Smooth muscle cell of the brain vasculature (primary cell): ENCODE measurements at places on chromosomes 13 and 19.
A peak's percentile ranks its signal among the peaks of the same experiment; 100 is the strongest.

GRCh38 chr19:47247308-47247990, 8.9 kb upstream of the CCDC9 start:
- DNase-seq, result no peak

GRCh38 chr13:99150575-99151361, 49.9 kb upstream of the UBAC2 start:
- no peak for DNase-seq

DNA sequence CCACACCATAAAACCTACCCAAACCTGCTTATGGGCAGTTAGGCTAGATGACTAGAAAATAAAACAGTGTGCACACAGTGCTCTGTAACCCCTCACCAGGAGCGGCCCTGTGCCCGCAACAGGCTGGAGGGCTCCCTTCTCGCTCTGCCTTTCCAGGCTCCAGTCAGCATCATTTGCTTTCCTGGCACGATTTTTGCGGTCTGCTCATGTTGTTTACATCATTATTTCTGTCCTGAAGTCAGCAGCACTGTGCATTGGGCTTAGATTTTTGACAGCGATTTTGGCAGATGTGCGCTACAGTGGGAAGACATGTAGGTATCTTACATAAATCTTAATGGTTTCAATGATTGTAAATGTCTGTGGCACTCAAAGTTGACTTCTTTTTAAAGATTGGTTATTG, 344.0 kb downstream of the MTUS2 start:
- no peak for DNase-seq

DNA sequence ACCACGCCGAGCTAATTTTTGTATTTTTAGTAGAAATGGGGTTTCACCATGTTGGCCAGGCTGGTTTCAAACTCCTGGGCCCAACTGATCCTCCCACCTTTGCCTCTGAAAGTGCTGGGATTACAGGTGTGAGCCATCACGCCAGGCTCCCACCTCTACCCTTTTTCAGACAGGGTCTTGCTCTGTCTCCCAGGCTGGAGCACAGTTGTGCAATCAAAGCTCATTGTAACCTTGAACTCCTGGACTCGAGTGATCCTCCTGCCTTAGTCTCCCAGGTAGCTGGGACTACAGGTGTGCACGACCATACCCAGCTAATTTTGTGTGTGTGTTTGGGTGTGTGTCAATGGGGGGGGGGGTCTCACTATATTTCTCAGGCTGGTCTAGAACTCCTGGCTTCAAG, 1.7 kb downstream of the RASGRP4 start:
- DNase-seq, result no peak

GRCh38 chr13:73336773-73337172, 278.0 kb downstream of the KLF5 start:
- DNase-seq, result no peak

DNA sequence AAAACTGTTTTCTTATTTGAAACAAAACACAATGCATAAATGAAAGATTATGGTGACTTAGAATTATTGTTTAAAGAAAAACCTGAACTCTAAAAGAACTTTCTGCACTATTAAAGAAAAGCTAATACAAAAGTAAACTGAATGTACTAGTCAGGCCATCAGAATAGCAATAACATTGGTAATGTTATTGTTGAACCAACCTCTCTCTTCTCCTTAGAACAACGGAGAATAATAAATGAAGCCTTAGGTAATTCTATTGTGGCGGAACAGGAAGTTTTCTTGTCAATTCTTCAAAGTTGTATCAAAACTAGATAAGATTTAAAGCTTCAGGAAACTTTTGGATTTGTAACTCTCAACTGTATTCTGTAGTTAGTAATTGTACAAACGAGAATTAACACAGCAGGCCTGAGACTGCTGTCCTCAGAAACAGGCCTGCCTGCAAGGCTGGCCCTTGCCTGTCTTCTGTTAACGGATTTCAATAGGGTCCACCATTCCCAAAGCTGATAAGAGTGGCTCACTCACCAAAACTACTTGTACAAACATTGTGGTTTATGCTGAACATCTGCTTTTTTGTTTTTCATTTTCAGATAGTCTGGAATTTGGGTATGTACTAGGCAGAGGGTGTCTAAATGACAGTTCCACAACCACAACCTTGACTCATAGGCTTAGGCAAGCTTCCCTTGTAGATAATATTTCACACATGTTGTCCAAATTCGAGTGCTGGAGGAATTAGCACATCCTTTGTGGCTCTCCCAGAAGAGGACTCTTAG, 825.8 kb downstream of the GPC5 start:
- DNase-seq, result peak; percentile 43

- peak; percentile 82 for DNase-seq
Observed at GRCh38 chr13:25771641-25772478, 280.0 kb downstream of the SHISA2 start.

DNA sequence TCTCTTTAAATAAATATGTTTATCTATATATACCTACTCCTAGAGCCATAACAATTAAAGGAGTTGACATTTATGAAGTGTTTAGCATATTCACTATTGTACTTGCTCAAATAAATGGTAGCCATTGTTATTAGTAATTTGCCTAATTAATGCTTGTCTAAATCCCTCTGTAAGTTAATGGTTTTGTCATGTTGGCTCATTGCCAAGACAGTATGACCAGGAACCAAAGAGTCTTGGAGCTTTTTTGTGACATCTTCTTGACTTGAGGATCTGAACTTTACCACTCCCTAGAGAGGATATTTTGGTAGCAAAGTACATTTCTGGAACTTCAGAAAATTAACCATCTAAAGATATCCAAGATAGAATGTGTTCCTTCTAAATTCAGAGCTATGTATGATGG, 15.5 kb downstream of the FRY start:
- DNase-seq, result no peak

- DNase-seq, result no peak
Observed at GRCh38 chr19:34713262-34713637, 20.8 kb upstream of the ZNF181 start.

DNA sequence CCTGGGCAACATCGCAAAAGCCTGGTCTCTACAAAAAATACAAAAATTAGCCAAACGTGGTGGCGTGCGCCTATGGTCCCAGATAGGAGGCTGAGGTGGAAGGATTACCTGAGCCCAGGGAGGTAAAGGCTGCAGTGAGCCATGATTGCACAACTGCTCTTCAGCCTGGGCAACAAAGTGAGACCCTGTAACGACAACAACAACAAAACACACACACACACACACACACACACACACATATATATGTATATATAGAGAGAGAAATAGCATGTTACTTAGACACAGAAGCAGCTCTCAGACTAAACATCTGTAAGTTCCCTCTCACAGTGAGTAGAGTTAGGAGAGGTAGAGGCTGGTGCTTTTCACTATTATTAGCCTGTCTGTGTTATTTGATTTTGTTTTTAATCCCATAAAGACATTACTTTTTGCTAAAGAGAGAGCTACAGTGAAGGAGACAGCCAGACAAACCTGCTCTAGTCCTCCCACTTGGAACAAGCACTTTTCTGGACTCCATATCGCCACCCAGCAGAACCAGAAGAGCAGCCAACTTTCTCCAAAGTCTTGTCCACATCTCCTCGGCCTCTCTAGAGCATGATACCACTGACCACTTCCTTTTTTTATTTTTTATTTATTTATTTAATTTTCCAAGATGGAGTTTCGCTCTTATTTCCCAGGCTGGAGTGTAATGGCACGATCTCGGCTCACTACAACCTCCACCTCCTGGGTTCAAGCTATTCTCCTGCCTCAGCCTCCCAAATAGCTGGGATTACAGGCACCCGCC, 2.8 kb upstream of the LIN7B start:
- no peak for DNase-seq

- DNase-seq, result no peak
Observed at GRCh38 chr13:113665597-113666328, 1.3 kb upstream of the GRK1 start.

DNA sequence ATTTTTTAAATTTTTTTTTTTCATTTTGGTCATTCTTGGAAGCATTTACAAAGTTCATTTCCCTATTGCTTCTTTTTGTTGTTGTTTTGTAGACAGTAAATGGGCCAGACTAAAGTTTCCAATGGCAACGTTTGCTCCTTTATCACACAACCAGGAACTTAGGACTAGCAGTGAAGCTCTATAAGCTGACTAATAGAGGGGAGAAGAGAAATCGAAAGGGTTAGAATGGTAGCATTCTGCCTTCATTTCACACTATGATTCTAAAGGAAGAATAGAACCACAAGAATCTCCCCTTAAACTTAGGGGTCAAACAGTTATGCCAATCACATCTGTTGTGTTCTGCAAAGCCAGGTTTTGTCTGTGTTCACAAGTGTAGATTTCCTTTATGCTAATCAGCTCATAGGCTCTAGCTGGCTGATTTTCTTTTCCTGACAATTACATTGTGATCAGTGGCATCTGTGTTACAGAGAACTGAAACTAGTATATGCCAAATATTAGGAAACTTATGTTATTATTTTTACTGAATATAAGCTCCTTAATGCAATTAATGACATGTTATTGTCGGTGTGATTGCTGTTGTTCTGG, 467.3 kb downstream of the DACH1 start:
- no peak for DNase-seq

DNA sequence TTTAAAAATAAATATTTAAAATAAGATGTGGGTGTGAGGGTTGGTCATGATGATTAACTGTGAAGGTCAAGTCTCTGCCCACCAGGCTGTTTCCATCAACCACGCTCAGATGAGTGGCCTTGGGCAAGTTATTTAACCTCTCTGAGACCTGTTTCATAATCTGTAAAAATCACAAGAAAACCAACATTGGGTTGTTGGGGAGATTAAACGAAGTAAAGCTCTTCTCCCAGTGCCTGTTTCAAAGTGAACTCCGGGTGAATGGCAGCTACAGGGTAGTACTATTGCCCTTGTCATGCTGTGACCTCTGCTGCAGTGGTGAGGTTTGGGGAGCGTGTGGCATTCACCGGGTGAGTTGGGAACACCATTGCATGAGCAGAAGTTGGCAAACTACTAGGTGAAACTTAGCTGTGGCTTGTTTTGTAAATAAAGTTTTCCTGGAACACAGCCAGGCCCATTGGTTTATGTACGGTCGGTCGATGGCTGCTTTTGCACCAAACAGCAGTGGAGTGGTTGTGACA, 153.2 kb downstream of the USP12 start:
- no peak for DNase-seq

GRCh38 chr13:86946734-86947133, 724.4 kb upstream of the SLITRK5 start:
- no peak for DNase-seq

- no peak for DNase-seq
Observed at GRCh38 chr19:2619076-2619475, 83.4 kb downstream of the GNG7 start.

DNA sequence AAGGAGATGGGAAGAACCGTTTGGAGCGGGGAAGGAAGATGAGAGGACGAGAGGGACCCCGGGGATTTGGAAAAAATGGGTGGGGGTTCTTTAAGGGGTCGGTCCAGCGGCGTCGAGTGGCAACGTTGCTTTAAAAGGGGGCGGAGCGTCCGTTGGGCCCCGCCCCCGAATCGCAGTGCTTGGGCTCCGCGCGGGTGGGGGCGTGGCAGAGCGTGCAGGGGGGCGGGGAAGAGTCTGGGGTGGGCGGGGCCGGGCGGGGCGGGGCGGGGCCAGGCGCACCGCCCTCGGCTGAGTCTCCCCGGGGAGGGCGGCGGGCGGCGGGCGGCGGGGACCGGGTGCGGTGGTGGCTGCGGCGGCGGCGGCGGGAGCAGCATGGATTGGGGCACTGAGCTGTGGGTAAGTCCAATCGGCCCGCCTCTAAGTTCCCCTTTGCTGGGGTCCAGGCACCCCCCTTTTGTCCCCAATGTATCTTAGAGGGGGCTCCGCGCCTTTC, at the start of gene TRIP10:
Gene TRIP10, plus strand, starts transcription at position 291 of the 493 bp plus-strand sequence. Its CDS starts 82 bp downstream, at position 373.
- no peak for DNase-seq

GRCh38 chr13:30135351-30135750, 172.0 kb downstream of the KATNAL1 start:
- no peak for DNase-seq

GRCh38 chr19:2627319-2627829, 75.1 kb downstream of the GNG7 start:
- DNase-seq, result peak; percentile 63

- no peak for DNase-seq
Observed at GRCh38 chr13:54705738-54706137, 1677.1 kb downstream of the OLFM4 start.

GRCh38 chr19:34480971-34481841, at the start of gene WTIP:
WTIP (plus strand) TSS chr19:34481758; CDS start chr19:34481975, 217 bp downstream.
- DNase-seq, result peak; percentile 56

GRCh38 chr19:44876930-44877535, 14.0 kb upstream of the TOMM40 start:
- no peak for DNase-seq

- no peak for DNase-seq
Observed at GRCh38 chr13:24627090-24627714, 53.0 kb upstream of the ATP12A start.

DNA sequence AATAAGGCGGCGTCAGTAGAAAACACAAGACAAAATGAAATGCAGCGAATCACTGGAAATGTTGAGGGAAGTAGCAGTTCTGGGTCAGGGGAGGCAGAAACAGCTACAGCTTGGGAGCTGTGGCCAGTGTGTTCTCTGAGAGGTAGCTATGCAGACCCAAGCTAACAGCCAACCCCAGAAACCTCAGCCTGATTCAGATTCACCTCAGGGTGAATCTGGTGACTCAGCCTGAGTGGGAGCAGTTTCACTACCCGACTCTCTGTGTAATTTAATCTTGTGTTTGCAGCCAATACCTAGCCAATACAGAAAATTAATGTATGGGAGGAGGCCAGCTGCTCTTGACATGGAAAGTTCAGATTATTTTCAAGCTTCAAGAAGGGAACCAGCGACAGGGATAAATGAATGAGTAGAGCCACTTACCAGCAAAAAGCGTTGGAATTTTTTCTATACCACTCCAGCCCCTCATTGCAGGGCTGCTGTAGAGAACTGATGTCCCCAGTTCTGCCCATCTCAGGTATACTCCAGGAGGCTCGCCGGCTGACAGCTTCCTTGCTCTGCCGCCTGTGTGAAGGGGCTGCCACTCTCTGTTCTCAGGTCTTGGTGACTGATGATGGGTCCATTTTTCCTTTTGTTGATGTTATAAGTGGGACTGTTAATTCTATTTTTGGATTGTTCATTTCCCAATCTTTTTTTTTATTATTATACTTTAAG, 8.9 kb downstream of the IGFL3 start:
- no peak for DNase-seq

GRCh38 chr19:58556622-58557220, 1.7 kb downstream of the UBE2M start:
- DNase-seq, result no peak

DNA sequence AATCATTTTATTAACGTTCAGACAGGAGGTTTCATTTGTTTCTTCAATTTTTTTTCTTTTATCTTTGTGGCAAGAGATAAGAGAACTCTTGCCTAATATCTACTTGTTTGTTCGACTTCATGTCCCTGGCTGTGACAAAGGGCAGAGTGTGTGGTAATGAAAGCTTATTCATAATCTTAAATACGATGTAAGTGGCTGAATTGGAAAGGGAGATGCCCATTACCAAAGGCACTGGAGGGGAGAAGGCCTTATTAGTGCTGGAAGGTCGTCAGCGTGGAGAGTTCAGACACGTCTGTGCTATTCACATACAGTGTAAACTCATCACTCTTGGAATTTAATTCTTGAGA, 54.0 kb downstream of the RFC3 start:
- no peak for DNase-seq
